ENCODE measurements at places on chromosomes 2 and 18. TPM values are rescaled to one million over a fixed set of nuclear protein-coding genes. Genes with fewer than 3 reads are reported as not detected.

DNA sequence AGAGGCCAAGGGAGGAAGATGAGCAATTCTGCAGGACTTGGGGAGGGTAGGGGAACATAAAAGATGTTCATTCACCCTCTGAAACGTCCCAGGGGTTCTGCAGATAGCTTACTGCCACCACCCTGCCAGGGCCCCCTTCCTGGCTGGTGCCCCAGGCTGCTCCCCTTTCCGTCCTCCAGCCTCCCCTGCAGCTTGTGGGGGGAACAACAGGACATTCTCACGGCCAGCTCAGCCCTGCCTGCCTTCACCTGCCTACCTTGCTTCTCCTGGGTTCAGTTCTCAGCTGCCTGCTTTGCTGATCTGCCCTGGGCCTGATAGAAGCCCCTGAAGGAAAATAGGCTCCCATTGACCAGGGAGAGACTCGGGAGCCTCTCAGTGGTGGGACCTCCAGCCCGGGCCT lies 251.1 kb downstream of the CELF4 start:
- DNase-seq: no peak

- no peak for DNase-seq
Measured at GRCh38 chr2:122029456-122029855, 274.0 kb downstream of the TSN start.

DNA sequence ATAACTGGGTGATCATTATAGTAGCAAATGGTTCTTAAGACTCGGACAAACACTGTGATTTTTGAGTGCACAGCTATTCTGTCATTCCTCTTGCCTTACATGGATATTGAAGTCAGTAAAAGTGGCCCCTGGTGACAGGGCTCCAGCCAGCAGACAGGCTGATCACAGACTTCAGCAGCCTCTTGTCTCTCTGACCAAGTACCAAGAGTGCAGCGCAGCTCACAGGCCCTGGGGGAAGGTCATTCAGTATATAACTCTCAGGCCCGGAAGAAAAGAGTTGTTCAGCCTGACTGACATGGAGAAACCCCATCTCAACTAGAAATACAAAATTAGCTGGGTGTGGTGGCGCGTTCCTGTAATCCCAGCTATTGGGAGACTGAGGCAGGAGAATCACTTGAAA lies 202.6 kb downstream of the HRH4 start:
- no peak for DNase-seq

GRCh38 chr2:219430633-219431615 lies 3.7 kb upstream of the SPEG start:
- no peak for DNase-seq

- DNase-seq: no peak
Measured at GRCh38 chr2:154173919-154174318, 302.2 kb downstream of the GALNT13 start.

- DNase-seq: no peak
Measured at GRCh38 chr2:198452327-198452726, 647.9 kb downstream of the PLCL1 start.

DNA sequence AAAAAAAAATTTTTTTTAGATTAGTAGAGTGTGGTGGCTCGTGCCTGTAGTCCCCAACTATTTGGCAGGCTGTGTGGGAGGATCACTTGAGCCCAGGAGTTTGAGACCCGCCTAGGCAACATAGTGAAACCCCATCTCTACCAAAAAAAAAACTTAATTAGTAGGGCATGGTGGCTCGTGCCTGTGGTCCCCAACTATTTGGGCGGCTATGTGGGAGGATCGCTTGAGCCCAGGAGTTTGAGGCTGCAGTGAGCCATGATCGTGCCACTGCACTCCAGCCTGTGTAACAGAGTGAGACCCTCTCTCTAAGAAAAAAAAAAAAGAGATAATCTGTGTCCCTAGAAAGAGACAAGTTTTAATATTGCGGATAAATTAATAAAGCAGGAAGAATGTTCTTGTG lies 8.8 kb downstream of the GPR55 start:
- no peak for DNase-seq

DNA sequence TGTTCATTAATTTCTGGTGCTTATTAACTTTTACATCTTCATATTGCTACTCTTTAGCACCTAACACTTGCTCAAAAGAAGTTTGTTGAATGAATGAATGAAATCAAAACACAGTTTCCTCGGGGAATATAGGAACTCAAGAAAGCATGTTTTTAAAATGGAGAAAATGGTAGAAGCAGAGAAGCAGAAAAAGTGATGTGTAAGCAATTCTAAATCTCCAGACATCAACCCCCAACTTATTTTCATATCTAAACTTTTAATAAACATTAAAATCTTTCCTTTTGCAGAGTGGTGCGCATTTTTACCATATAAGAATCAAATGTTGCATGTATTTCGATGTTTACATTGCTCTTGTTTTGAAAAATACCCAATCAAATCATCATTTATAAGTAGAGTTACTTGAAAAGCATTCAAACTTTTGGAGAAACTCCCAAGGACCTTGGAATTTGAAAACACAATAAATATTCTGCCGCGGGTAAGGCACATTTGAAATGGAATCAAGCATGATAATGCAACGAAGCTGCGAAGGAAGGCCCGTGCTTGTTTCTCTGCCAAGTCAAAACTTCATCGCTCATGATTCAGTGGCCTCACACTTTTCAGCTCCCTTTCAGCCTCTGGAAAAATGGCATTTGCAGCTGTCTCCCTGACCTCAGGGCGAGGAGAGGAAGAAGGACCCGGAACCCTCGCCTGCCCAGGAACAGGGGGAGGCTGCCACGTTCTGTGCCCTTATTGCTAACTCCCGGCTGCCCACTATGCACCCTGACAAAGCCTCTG lies 26.7 kb upstream of the SMIM21 start:
- no peak for DNase-seq

- DNase-seq: no peak
Measured at GRCh38 chr18:61340148-61340547, 6.9 kb downstream of the CDH20 start.

DNA sequence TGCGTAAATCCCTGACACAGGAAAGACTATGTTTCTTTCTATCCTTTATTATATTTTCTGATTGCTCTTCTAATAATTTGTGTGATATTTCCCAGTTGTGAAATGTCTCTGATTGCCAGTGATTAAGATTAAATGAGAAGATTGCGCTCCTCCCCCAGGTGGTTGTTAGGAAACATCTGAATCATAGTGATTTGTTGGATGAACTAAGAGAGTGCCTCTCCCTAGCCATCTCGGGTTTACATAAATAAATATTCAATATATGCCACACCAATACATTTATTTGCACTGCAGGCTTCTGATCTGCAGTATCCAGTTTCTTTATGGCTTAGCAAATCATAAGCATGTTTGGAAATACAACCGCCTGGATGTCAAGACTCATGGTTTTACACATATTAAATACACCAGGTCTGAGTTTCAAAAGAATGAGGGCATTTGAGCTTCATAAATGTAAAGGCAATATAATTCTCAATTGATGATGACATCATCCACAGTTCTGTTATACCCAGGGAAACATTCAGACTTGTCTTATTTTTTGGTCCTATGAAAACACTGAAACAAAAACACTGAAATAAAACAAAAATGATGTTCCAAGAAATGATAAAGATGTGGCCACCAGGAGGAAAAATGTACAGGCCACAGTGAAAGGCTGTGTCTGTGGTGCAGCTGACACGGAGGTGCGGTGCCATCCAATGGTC lies 826.7 kb upstream of the ACVR2A start:
- DNase-seq: no peak

- no peak for DNase-seq
Measured at GRCh38 chr18:74942319-74942910, 266.5 kb downstream of the PTGR3 start.

GRCh38 chr2:233410196-233410760 lies 56.0 kb downstream of the DGKD start:
- DNase-seq: no peak

GRCh38 chr18:63553081-63553480 lies 10.9 kb downstream of the SERPINB12 start:
- no peak for DNase-seq

GRCh38 chr2:17757321-17757720 lies 3.4 kb downstream of the GEN1 start:
- no peak for DNase-seq

- no peak for DNase-seq
Measured at GRCh38 chr2:196266855-196267254, 95.5 kb upstream of the STK17B start.

GRCh38 chr2:171318463-171318934 lies 115.3 kb downstream of the METTL8 start:
- DNase-seq: no peak

DNA sequence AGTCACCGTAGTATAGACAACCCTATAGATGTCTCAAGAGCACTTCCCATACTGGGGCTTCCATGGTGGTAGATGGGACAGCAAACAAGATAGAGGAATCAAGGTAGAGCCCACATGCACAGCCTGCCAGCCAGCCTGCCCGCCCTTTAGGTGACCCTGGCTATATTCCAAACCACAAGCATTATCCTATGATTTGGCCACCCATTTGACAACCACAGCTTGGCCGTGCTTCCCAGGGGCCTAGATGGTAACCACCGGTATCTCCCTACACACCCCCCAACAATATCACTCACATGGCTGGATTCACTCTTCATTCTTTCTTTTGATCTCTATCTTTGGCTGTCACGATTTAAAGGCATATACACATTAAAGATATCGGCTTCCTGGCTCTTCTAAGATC lies 85.3 kb downstream of the CDK15 start:
- no peak for DNase-seq

DNA sequence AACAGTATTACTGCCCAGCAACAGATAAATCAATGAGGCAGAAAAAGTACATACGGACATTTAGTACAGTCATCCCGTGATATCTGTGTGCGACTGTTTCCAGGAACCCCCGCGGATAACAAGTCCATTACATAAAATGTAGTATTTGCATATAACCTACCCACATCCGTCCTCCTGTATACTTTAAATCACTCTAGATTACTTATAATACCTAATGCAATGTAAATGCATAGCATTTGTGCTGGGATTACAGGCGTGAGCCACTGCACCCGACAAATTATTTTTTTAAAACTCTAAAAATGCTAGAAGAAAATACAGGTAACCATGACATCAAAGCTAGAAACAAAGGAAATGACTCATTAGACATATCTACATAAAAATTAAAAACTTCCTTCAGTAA lies 91.6 kb downstream of the FAM161A start:
- no peak for DNase-seq

DNA sequence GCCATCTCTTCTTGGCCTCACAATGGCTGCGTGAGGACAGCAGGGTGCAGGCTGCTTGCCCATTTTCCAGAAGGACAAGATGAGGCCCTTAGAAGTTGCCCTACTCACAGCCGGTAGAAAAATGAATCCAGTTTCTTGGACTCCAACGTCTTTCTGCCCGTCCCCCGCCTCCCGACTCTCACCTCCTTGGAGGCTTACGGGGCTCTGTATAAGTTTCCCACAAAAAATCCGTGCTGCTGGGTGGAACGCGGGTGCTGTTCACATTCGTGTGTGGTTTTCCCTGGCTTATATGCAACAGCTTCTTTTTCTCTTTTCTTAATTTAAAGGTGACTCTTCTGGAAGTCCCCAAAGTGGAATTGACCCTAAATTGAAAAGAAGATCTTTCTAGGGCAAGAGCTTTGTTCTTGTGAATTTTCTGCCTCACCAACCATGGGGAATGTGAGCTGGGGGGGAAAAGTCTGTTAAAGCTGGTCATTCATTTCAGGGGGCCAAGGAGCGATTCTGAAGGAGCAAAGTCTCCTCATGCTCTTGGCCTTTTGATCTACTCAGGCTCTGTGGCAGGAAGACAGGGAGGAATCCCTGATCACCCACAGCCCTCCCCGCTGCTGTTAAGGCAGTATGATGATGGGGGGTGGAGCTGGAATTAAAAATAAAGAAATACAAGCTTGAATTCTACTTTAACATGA lies 51.3 kb downstream of the DDX1 start:
- DNase-seq: no peak

DNA sequence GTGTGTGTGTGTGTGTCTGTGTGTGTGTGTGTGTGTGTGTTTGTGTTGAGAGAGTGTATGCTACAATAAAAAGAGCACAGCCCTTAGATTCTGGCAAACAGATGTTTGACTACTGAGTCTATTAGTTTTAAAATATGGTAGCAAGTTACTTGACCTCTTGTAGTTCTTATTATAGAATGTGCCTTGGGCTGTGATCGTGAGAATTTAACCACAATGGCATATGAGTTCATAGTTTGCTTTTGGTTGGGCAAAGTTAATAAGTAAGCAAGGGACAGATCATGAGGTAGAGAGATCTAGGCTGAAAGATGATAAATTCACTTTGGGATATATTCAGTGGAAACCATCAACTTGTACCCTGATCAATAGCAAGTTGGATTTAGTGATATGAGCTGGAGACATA lies 334.3 kb upstream of the VWC2L start:
- DNase-seq: no peak

GRCh38 chr18:3392467-3392855 lies 57.5 kb upstream of the TGIF1 start:
- no peak for DNase-seq

DNA sequence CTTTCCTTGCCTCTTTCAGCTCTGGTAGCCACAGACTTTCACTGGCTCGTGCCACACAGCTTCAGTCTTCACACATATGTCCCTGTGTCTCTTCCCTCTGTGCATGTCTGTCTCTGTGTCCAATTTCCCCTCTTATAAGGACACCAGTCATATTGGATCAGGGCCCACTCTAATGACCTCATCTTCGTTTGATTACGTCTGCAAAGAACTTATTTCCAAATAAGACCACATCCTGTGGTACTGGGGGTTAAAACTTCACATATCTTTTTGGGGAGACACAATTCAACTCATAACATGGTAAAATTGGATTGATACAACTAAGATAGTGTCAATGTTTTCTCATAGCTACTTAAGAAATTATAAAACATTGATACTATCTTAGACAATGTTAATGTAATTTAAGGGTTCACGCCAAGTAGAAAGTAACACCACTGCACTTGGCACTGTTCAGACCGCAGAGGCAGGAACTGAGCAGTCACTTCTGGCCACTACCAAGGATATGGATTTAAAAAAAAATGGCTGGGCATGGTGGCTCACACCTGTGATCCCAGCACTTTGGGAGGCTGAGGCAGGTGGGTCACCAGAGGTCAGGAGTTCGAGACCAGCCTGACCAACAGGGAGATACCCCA lies 119.6 kb upstream of the EPAS1 start:
- DNase-seq: no peak

DNA sequence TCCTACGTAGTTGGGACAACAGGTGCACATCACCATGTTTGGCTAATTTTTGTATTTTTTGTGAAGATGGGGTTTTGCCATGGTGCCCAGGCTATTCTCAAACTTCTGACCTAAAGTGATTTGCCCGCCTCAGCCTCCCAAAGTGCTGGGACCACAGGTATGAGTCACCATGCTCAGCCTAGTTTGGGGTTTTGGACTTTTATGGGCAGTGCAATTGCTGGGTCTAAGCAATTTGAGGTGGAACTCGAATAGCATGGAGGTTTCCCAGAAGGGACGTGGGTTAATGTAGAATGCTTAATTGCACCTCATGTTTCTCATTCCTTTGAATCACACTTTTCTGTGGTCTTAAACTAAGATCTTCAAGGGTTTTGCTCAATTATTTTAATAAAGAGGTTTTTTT lies 102.3 kb upstream of the EPHA4 start:
- DNase-seq: no peak

GRCh38 chr2:205020673-205021072 lies 475.4 kb downstream of the PARD3B start:
- DNase-seq: no peak

MSTN gene
- polyA plus RNA-seq: 2.9 TPM

ANKRD29 gene
- 0.93 TPM for polyA plus RNA-seq

ANKRD30B gene
- 0.62 TPM for polyA plus RNA-seq

FAM237A gene
- not detected for polyA plus RNA-seq

PCARE gene
- 0.43 TPM for polyA plus RNA-seq

CROCC2 gene
- polyA plus RNA-seq: 0.10 TPM

ASB18 gene
- polyA plus RNA-seq: 0.15 TPM

NOL4 gene
- 2.8 TPM for polyA plus RNA-seq

PPP1R1C gene
- polyA plus RNA-seq: 3.5 TPM

COL6A3 gene
- 235 TPM for polyA plus RNA-seq

ZNF385B gene
- 16.8 TPM for polyA plus RNA-seq

SERPINB10 gene
- 0.27 TPM for polyA plus RNA-seq

GAL3ST2 gene
- polyA plus RNA-seq: 0.76 TPM

All from left kidney (tissue), 8 donors.